ENCODE measurements at places on chromosomes 13 and 19. TPM values are rescaled to one million over a fixed set of nuclear protein-coding genes. Genes with fewer than 3 reads are reported as not detected.

- DNase-seq, result no peak
Measured at GRCh38 chr13:110336681-110337080, 29.6 kb downstream of the COL4A2 start.

DNA sequence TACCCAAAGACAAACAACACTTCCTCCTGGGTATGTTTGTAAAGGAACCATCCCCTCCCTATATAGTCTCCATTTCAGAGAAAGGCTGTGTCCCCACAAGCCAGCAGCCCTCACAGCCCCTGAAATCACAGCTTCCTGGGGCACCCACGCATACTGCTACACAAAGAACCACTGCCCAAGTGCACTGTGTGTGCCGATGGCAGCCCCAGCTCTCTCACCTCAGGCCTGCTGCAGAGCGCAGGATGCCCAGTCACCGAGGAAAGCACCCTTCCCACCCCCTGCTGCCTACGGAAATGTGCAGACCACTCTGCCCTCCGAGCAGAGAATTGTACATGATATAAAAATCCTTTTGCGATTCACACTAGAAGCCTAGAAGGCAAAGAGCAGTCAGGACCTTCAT lies 39.4 kb downstream of the SOHLH2 start:
- no peak for DNase-seq

DNA sequence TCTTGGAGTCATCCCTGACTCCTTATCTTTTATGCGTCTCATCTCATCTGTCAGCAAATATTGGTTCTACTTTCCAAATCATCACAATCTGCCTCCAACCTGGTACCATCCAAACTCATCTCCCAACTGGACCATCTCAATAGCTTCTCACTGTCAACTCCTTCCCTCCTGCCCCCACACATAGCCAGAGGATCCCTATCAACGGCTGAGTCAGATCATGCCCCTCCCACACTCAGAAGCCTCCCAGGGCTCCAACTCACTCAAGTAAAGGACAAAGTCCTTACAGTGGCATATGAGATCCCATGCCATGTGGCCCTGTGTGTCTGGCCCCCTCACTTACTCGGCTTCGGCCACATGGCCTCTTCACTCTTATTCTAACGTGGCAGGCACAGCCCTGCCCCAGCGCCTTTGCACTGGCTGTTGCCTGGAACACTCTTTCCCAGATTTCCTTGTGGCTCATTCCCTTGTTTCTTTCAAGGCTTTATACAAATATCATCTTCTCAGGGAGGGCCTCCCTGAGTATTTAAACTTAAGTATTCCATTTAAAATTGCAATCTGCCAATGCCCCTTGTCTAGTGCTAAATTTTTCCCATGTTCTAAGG lies 4.3 kb downstream of the SPRED3 start:
- DNase-seq, result no peak

Gene RFXAP
- total RNA-seq, result 6.3 TPM

DNA sequence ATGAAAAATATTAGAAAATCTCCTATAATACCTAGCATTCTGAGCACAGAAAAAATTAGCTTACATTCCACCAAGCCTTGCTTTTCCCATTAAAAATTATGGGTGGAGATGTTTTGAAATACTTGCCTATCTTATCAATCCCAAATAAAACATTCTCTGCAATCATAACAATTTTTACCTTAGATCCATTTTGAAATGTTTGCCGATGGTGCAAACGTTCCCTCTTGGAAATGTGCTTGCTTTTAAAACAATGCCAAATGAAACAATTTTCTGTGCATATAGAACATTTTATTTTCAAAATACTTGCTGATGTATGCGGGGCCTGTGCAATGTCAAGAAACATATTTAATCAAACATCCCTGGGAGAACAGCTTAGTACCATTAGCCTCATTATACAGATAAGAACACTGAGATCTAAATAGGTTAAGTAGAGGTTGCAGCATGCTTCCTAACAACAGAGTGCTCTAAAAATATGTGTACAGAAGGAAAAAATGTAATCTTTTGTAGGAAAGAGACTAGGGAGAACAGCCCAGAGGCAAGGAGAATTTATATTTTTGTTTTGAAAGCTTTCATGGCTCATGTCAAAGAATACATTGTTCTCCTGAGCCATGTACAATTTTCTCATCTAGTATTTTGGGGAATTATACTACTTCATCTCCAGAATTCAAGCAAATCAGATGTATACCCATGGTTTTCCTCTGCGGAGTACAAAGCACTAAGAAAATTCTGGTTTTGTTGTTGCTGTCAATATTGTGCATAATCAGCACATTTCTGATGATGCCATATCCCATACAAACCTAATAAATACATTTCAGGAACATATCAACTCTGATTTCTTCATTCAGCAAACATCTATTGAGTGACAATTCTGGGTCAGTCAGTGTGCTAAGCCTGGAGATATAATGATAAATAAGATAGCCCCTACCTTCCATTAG lies 25.9 kb upstream of the FNDC3A start:
- DNase-seq, result no peak

GRCh38 chr13:24630851-24631620 lies 49.2 kb upstream of the ATP12A start:
- no peak for DNase-seq

- no peak for DNase-seq
Measured at GRCh38 chr13:81676008-81676407, 1335.1 kb upstream of the SPRY2 start.

GRCh38 chr13:40490086-40490758 lies 176.2 kb downstream of the FOXO1 start:
- no peak for DNase-seq

- DNase-seq, result no peak
Measured at GRCh38 chr13:60407095-60407494, 10.1 kb downstream of the TDRD3 start.

GRCh38 chr19:3387645-3388589 lies 21.5 kb downstream of the NFIC start:
- no peak for DNase-seq

DNA sequence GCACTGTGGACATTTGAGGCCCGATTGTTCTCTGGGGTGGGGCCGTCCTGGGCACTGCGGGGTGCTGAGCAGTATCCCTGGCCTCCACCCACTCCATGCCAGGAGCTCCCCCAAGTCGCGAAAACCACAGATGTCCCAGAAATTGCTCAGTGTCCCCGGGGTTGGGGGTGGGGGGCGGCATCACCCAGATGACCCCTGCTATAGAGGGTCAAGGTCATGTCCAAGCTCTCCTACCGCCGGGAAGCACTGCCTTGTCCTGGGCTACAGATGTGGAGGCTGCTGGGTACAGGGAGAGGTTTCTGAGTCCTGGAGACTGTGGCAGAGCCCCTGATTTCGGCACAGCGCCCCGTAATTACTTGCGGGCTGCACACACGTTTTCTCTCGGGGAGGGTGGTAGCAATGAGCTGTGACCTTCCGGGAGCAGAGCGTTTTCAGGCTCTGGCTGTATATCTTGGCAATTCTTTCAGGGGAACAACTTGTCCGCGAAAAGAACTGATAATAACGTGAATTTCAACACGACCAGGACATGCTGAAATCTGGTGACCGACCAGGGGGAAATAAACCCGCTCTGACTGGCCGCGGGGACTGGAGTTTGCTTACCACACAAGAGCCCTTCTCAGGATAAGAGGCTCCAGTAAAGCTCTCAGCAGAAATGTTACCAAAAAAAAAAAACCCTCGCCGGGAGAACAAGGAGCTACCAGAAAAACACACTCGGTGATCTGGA lies 68.1 kb downstream of the GNG7 start:
- DNase-seq, result no peak

GRCh38 chr13:106691341-106691740 lies 123.4 kb upstream of the ARGLU1 start:
- DNase-seq, result peak; percentile 55

- DNase-seq, result no peak
Measured at GRCh38 chr13:99124794-99125316, 75.8 kb upstream of the UBAC2 start.

DNA sequence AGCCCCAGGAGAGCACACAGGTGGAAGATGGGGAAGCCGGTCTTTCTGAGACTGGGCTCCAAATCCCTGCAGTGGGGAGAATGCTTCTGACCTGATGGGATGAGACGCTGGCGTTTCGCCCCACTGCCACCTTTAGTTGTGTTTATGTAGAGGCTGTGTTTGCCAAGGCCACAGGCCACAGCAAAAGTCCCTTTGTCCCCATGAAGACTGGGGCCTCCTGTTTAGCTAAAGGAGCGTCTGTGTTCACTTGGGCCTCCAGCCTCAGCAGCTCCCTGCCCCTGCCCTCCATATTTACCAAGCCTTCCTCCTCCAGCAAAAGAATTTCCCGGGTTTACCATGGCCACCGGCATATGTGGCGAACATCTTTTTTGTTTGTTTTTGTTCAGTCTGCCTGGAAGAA lies 10.4 kb upstream of the KLK14 start:
- no peak for DNase-seq

GRCh38 chr19:40625406-40626120 lies 24.4 kb downstream of the LTBP4 start:
- no peak for DNase-seq
